T-helper 2 cell (primary cell): ENCODE measurements at places on chromosomes 5 and 9.

DNA sequence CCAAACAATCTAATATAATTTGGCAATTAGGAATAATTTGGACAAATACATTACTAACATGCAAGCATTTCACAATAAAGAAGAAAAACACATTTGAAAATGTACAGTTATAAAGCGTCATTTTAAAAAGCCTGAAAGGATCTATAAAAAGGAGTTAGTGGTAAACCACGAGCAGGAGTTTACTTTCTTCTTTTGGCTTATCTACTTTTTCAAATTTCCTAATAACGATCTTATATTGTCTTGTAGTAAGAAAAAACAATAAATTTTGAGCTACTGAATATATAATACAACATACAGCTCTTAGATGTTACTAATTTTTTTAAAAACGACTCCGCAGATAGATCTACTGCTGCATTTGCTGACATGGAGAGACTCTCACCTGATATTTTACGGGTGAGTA is 79.9 kb downstream of the SMIM23 start:
- DNase-seq: no peak

GRCh38 chr5:15992918-15993317 is 186.7 kb downstream of the MARCHF11 start:
- DNase-seq: no peak

DNA sequence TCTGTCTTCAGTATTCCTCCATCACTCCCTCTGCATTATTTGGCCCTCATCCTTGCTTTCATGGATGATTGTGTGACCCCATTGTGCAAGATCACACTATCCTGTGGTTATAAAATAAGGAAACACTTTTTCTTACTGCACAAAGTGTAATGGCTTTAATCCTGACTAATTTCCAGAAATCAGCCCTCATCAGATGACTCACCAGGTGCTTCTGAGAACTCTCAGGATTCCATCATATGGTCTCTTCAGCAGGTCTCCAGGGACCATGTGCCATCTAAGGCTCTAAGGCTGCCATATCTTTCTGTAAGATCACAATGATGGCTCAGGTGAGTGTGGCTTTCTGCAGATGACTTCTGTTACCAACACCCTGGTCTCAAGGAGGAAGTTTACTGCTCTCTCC is 27.3 kb upstream of the FER start:
- no peak for DNase-seq

DNA sequence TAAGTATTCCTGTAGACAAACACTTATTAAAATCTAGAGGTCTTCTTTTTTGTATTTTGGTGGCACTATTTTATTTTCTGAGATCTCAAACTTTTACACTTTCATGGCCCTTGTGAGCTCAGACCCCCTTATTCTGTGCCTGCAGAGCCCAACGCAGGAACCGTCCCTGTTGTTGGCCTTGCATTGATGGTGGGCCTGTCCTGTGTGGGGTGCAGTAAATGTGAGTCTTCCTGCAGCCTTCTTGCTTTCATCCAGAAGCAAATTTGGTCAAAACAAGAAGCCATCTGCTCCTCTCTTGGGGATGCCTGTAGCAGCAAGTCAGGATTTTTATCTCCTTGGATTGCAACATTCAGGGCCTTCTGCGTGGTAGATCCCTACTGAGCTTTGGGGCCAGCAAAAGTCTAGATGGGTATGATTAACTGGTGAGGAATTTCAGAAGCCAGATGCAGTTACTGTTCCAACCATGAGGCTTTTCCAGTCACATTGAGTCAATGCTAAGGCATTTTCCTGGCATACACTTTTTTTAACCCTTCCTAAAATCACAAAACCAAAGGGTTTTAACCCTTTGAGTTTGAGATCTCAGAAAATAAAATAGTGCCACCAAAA is 31.7 kb downstream of the BASP1 start:
- no peak for DNase-seq

DNA sequence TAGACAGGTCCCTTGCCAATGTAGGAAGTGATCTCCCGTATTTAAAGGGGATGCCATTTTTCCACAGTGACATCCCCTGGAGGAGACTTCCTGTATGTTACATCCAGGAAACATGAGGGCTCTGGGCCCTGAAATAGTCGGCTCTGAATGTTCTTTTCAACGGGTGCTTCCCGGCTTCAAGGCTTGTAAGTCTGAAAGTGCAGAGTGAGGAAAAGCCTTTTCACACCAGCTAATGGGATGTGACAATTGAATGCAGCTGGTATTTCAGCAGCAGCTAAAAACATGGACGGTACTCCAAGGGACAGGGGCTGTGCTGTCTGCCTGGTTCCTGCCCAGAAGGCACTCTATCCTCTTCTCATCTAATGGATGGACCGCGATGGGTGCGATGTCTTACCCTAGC is 1.4 kb downstream of the IL9 start:
- no peak for DNase-seq

DNA sequence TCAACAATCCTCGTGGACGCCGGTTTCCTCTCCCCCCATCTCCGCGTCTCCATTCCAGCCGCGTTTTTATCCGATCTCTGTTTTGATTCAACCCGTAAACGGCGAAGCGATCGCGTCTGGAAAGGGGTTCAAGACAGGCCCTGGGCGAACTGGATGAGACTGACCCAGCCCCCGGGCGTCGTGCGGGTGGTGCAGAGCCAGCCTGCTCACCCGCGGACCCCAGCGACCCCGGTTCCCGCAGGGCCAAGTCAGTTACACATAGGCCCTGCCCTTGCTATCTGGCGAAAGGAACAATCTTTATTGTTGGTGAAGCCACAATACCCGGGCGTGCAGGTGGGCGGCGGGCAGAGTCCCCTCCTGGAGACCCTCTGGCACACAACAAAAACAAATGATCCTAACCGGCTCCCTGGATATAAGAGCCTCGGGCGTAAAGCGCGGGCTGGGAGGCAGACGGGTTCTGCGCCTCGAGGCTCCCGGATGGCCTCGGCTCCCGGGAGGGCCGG is 1.8 kb downstream of the TLX3 start:
- no peak for DNase-seq

GRCh38 chr5:73823508-73823925 is 197.5 kb downstream of the ARHGEF28 start:
- peak; percentile 21 for DNase-seq

DNA sequence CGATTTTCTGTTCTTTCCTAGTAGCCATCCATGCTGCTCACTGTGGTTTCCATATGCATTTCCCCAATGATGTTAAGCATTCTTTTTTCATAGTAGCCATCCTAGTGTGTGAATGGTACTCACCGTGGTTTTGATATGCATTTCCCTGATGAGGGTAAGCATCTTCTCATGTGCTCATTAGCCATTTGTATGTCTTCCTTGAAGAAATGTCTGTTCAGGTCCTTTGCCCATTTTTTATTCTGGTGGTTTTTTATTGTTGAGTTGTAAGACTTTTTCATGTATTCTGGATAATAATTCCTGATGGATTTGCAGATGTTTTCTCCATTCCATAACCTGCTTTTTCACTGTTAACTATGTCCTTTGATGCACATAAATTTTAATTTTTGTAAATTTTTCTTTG is 108.0 kb downstream of the EHMT1 start:
- DNase-seq: no peak

- DNase-seq: peak; percentile 95
These were observed 12.7 kb upstream of the TMEM174 start for GRCh38 chr5:73160239-73160671.

- no peak for DNase-seq
These were observed 4.8 kb upstream of the HOMER1 start for GRCh38 chr5:79518718-79519117.

- no peak for DNase-seq
These were observed 12.2 kb upstream of the GPR151 start for GRCh38 chr5:146528236-146528635.

DNA sequence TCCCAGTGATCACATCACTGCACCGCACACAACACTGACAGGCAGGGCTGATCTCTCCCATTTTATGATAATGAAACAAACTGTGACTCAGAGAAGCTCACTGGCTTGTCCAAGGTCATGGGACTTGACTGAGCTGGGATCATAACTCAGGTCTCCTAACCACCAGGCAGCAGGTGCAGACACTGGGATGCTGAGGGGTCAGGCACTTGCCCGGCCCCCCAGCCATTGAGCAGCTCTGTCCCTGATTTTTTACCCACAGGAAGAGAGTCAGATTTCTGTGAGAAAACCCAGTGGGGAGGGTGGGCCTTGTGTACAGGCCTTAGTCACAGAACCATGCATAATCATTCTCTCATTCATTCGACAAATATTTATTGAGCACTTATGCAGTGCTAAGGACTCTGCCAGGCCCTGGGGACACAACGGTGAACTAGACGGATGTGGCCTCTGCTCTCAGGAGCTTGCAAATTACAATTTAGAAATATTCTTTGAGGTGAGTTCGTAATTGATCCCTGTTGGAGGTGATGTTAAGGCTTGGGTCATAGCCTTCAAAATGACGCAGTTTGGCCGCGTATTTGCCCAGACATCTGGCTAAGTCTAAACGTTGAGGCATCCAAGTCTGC is 54.5 kb upstream of the TGFBR1 start:
- DNase-seq: no peak

DNA sequence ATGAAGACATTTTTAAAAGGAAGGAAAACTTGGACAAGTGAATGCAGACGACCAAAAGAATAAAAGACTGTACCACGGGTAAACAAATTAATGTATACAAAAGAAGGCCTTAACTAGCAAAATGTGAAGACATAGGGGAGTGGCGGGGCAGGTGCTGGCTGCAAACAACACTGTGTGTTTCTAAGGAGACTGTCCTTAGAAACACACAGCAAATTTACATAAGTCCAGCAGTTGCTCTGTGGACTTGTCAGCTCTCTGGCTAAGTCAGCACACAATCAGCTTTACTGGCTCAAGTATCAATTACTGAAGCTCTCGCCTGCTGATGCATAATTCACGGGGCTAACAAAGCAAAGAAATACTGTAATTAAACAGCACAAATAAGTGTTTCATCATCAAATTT is 24.8 kb downstream of the PTBP3 start:
- no peak for DNase-seq

GRCh38 chr9:113345190-113345589 is 4.2 kb upstream of the BSPRY start:
- DNase-seq: no peak

DNA sequence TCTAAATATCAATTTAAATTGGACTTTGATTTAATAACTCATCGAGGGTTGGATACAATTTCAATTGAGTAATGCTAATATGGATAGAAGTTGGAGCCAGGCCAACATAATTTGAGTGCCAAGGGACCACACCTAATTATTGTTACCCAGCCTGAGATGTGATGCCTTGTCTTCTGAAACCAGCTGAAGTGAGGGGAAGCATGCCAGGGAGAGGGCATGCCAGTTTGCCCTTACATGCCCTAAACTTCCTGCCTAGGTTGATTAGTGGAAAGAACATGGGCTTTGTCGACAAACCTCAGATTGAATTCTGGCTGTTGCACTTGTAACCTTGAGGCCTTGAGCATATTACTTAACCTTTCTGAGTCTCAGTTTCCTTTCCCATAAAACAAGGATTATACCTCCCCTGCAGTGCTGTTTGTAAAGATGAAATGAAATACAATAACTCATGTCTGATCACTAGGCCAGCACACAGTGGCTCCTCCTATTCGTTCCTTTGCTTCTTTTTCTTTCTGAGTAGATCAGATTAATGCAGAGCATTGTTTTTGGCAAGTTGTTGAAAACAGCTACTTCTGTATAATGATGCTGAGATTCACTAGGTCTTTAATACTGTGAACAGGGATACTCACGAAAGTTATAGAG is 412.8 kb downstream of the TLE4 start:
- no peak for DNase-seq
